Activated CD4-positive, CD25-positive, alpha-beta regulatory T cell (primary cell): ENCODE measurements at places on chromosomes 5 and 9.

- DNase-seq: no peak
Measured at GRCh38 chr5:17412760-17413671, 85.0 kb upstream of the TAF11L2 start.

DNA sequence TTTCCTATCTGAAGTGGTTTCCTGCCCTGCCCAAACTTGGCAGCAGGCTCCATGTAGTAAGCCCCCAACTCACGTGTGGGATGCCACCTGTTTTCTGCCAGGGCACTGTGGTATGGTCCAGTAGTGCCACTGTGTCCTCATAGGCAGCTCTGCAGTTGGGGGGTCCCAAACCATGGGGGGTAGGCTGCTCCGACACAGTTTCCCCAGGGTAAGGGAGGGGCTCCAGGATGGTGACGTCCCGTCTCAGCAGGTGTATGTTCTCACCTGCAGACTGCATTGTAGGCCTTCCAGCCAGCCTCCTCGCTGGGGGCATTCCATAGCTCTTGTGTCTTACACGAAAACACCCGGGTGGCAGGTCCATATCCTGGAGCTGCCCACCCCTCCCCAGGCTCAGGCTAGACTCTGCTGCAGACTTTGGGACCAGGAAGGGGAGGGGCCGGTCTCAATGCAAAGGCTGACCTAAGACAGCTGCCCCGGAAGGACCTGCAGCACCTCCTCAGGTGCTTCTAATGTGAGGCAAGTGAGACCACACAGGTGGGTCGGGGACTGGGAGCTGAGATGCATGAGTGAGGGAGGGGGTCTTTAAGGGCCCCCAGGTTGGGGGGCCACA lies 330.5 kb upstream of the IRX4 start:
- no peak for DNase-seq

GRCh38 chr9:81827616-81828296 lies 100.5 kb upstream of the SPATA31D4 start:
- DNase-seq: no peak

DNA sequence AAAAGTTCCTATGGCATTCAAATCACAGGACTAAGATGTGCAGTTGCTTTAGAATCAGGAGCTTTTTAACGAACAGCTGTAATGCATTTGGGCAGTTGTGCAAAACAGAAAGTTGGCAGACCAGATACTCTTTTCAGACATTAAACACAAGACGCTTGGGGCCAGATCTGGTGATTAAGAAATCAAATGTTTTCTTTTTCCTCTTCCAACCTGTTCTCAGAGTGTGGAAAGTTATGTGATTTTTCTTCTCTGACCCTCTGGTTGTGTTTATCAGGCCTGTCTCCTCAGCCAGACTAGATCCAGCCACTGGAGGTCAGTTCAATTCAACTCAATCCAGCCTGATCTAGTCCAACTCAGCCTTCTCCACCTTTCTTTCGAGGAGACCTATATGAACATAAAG lies 298.5 kb upstream of the PCSK5 start:
- no peak for DNase-seq

GRCh38 chr9:19461135-19461534 lies 52.3 kb downstream of the ACER2 start:
- DNase-seq: no peak

- DNase-seq: no peak
Measured at GRCh38 chr5:29197631-29198454, 1995.6 kb upstream of the CDH6 start.

DNA sequence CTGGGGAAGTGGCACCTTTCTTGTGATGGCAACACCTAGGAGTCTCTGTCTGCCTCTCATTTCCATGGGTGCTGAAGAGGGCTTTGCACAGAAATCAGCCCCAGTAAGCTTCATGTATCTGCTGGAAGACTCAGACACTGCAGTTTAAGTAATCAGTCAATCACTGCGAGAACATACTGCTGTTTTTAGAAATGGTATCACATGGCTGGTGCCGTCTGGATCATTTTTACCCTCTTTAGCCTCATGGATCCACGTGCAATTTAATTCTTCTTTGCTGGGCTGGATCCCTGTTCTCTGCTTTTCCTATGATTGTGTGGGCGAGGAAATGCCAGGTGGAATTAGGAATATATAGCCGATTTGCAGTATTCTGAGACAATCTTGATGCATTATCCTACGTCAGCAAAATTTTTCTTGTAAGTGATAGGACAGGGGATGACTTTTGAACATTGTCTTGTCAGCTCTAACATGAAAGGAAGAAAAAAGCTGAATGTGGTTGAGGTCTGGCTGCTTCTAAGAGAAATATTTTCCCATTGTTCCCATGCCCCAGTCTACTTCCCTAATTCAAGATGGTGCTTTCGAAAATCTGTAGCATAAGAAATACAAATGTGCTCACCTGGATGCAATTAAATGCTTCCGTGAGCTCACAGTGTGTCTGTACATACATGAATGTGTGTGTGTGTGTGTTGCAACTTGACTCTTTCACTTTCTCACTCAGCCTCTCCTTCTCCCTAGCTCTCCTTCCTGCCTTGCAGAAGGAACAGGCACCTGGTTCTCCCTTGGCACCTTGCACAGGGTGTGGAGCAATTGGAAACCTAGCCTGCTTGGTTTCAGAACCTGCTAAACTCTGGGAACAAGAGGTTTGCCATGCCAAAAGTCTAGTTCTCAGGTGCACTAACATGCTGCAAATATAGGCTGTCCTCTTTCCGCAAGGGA lies 281.6 kb downstream of the NTRK2 start:
- DNase-seq: no peak

DNA sequence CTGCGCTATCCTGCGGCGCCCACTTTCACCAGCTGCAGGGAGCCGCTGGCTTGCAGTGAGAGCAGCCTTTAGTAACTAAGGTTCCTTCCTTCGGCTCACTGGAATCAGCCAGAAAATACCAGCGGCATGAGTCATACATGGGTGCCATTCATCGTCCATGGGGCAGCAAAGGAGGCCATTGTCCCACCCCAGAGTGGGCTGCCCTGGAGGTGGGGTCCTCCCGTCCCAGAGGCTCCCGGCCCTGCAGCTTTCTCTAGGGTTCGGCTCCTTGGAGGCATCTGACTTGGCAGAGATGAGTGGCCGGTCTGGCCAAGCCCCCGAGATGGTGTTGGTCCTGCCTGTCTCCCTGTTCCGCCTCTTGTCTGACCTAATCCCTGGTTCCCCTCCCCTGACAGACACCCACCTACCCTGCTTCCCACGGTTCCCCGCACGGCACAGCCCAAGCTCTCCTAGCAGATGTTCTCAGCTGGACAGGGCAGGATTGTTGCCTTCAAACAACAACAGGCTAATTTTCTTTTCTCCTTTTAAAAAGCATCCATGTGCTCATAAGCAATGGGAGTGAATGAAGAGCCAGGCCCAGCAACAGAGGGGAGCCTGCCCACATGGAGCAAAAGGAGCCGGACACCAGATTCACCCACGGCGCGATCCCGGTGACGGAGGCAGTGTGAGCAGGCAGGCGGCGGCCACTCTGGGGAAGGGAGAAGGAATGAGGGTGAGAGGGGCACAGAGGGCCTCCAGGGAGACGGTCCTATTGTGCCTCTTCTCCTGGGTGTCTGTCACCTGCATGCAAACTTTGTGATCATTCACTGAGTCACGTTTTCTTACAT lies 97.0 kb upstream of the COL5A1 start:
- DNase-seq: no peak

DNA sequence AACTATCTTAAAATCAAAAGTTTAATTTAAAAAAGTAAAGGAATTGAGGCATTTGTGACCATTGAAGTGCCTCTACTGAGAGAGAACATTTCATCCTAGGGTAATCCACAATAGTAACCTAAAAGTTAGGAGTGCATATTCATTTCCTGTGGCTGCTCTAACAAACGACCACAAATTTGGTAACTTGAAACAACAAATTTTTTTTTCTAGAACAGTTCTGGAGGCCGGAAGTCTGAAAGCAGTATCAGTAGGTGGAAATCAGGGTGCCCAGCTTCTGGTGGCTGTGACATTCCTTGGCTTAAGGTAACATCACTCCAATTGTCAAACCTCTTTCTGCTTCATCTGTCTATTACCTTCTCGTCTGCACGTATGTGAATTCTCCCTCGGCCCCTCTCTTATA lies 67.1 kb upstream of the SSBP2 start:
- DNase-seq: no peak

GRCh38 chr9:73269430-73270101 lies 117.9 kb downstream of the ANXA1 start:
- no peak for DNase-seq

- DNase-seq: no peak
Measured at GRCh38 chr5:148688787-148689186, 34.5 kb upstream of the HTR4 start.

GRCh38 chr5:10157085-10157669 lies 92.5 kb downstream of the ATPSCKMT start:
- DNase-seq: no peak

- no peak for DNase-seq
Measured at GRCh38 chr9:110103257-110103656, 104.7 kb downstream of the C9orf152 start.

DNA sequence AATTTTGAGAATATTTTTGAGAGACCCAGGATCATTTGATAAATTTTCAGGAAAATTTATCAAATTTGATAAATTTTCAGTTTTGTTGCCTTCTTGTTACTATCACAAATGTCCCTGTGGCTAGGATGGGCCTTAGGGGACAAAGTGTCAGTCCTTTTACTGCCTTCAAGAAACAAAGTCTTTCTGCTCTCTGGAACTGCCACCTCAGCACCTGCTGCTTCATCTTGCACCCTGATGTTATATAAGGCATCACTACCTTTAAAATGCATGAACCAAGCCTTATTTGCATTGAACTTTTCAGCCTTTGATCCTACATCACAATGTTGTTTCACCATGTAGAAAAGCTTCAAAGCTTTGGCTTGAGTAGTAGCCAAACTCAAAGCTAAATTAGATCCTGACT lies 123.0 kb upstream of the CNTLN start:
- DNase-seq: no peak

GRCh38 chr5:119355244-119355638 lies 578 bp upstream of the TNFAIP8 start:
- DNase-seq: no peak

DNA sequence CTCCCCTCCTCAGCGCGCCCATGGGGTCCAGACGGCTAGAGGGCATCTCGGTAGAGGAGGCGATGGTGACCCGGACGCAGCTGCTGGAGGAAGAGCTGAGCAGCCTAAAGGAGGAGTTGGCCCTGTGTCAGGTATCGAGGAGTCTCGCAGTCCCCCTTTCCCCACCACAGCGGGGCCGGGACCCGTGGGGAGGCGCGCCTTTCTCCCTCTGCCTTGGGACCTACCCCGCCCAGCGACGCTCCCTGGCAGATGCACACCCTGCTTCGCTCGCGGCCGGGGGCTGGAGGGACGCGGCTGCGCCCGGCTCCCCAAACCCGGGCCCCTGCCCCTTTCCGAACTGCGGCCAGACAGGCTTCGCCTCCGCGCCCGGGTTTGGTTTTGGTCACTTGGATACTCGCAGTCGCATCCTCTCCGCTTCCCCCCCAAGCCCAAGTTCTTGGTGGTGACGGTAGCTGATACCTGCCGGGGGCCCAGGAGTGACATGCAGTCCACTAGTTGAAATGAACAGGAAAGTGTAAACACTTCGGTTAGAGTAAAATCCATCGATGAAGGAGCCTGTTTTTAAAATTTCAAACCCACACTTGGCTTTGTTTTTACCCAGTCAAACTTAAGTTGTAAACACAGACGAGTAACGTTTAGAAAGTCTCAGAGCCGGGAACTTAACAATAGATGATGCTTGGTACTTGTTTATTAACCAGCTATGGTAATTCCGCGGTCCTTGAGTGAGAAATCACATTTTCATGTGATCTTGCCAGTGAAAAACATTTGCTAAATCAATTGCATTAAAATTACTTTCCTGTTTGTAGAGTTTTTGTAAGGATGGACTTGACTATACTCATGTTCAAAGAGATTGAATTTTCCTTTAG lies 688 bp downstream of the CNTLN start:
- DNase-seq: no peak

DNA sequence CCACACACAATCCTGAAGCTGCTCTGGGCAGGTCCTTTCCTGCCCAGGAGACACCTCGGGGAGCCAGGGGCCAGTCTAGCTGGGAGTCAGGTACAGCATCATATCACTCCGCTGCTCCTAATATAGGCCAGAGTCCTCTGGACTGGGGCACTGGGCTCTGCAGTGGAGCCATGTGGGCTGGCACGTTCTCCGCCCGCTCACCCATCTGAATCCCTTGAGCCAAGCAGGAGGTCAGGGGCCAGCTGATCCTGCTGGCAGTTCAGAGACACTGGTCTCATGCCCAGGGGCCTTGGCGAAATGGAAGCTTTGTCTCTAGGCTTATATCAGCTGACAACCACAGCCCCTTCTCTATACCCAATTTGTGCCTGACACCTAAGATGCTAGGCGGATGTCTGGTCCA lies 9.3 kb upstream of the CORO2A start:
- no peak for DNase-seq

DNA sequence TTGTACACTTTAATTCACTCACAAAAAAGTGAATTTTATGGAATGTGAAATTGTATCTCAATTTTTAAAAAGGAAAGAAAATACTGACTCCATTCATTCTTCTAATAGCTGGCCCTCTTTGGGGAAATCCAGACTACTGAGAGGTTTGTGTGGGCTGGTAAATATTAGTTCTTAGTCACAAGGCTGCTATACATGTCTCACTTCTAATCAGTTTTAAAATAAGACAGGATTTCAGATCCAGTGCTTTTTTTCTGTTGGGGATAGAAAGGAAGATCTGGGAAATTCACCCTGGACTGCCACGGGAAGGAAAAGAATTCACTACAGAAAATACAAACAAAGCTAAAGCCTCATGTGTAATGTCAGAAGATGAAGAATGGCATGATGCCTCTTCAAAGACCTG lies 32.7 kb upstream of the ADAMTSL1 start:
- no peak for DNase-seq

DNA sequence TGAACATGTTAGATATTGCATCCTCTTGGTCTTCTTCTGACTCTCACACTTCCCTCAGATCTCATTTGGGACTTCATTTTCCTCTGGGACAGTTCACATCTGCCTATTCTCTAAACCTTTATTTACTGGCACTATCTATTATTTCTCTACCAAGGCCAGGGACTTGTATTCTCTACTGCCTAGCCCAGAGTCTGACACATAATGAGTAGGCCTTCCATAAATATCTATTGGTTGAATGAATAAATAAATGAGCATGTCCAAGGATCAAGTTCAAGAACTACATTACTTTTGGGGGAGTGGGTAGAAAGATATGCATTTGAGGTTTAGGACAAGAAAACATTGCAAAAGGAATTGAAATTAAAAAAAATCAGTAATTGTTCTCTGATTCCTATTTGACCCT lies 250.3 kb downstream of the TRIM32 start:
- no peak for DNase-seq

- DNase-seq: no peak
Measured at GRCh38 chr5:77369566-77369965, 122.5 kb downstream of the WDR41 start.

- no peak for DNase-seq
Measured at GRCh38 chr9:105333076-105333475, 88.6 kb downstream of the SLC44A1 start.
